Stimulated activated CD4-positive, alpha-beta T cell treated with anti-CD3 and anti-CD28 coated beads, Interleukin-4, amount 100 ng/mL, for 1 hour (primary cell): ENCODE measurements at places on chromosomes 2 and 18.

- DNase-seq, result no peak
Observed at GRCh38 chr2:43019536-43020183, 206.7 kb downstream of the ZFP36L2 start.

DNA sequence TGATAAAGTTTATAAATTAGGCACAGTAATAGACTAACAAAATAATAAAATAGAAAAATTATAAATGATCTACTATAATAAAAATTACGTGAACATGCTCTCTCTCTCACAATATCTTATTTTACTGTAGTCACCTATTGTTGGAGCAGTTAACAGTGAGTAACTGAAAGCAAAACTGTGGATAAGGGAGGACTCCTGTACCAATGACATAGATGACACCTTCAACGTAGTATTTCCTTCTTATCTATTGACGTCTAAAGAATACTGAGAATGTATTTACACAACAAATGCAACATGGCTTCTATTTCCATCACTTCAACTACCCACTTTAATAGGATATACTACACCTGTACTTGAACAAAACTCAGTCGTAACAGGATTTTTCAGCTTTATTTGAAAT, 31.5 kb downstream of the HNRNPLL start:
- DNase-seq, result no peak

DNA sequence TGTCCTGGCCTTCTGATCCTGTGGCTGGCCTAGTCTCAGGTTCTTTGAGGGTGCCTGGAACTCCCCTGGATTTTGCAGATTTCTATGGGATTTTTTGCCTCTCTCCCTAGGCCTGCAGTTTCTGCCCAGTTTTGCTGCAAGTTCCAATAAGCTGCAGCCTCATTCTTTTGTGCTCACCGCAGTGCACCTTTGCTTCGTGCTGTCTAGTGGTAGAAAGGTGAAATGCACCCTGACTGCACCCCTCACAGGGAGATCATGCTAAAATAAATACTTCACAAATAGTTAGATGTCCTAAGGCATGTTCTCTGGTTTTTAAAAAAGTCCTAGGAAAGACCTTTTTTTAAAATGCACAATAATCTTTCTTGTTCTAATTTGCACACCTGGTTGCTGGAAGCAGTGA, 72.5 kb downstream of the GNAL start:
- DNase-seq, result no peak

- DNase-seq, result no peak
Observed at GRCh38 chr2:44906972-44907371, 34.5 kb upstream of the SIX3 start.

DNA sequence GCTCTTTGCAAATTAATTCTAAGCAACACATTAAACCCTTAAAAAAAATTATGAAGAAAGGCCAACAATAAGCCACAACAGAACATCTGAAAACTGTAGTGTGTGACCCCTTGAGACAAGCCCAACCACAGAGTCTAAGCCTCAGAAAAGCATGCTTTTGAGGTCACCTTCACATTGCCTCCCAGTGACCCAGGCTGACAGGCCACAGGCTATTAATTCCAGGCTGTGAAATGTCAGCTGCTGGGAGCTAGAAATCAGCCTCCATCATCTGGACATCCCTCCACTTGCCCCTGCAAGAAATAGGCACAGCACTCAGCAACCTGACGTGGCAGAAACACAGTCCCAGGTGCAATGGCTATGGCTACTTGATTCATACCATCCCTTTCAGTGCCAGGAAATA, 179.4 kb upstream of the ZFP36L2 start:
- DNase-seq, result no peak

- DNase-seq, result no peak
Observed at GRCh38 chr2:20590704-20591515, 60.0 kb downstream of the HS1BP3 start.
